Heart left ventricle (tissue), 16 donors: ENCODE measurements at places on chromosomes 4 and X. TPM values are rescaled to one million over a fixed set of nuclear protein-coding genes. Genes with fewer than 3 reads are reported as not detected.

Gene SPANXB1
- polyA plus RNA-seq = not detected

- DNase-seq = no peak
Observed at GRCh38 chr4:7819446-7819845, 120.2 kb downstream of the AFAP1 start.

DNA sequence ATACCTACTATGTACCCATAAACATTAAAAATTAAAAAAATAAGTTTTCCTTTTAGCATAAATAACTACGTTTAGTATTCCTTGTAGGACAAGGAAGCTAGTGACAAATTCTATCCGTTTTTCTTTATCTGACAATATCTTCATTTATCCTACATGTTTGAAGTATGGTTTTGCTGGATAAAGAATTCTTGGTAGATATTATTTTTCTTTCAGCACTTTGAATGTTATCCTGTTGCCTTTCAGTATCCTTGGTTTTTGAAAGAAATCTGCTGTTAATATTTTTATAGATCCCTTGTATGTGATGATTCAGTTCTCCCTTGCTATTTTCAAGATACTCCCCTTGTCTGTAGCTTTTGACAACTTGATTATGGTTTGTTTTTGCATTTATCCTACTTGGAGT lies 76.6 kb downstream of the CASK start:
- no peak for DNase-seq

DNA sequence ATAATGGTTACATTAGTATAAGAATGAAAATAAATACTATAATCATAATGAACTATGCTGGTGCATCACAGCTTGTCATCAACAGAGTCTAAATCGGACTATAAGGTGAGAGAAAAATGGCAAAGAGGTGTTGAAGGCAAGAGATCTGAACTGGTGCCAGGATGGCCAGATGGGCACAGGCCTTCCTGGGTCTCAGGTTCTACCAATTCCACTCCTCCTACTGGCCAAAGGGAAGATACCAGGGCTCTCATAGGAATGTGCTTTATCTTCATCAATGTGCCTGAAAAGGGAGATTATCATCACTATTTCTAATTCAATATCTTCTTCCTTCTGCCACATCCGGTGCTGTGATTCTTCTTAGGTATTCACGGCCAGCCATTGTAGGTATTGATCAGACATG lies 107.6 kb downstream of the GASK1B start:
- no peak for DNase-seq

Gene FAM50A
- polyA plus RNA-seq = 118 TPM

DNA sequence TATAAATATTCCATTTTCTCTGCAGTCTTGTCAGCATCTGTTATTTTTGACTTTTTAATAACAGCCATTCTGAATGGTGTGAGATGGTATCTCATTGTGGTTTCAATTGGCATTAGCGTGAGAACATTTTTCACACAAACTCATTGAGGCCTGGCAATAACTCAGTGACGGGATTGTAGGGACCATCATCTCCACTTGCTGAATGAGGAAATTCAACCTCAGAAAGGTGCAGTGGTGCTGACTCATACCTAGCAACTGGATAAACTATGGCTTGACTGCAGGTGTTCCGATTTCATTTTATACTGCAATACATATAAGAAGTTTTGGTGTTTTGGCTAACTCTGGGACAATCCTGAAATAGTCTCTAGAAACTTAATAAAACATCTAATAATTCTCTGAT lies 88.3 kb upstream of the DDIT4L start:
- no peak for DNase-seq

DNA sequence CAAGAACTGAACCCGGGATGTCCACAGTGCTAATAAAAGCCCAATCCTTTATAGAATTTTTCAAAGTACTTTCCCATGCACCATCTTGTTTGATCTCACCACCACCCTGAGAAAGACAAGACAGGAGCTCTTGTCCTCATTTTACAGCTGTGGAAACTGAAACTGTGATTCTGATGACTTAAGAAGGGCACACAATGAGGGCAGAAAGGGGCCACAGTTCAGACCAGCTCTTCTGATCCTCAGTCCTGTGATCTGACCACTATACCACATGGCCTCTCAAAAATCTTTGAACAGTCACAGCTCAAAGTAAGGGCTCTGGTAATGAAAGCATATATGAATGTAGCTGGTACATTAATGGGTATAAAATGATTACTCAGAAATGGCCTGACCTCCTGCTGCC lies 127.3 kb upstream of the CPEB2 start:
- DNase-seq = no peak
